ENCODE measurements at places on chromosomes 6 and 20.

DNA sequence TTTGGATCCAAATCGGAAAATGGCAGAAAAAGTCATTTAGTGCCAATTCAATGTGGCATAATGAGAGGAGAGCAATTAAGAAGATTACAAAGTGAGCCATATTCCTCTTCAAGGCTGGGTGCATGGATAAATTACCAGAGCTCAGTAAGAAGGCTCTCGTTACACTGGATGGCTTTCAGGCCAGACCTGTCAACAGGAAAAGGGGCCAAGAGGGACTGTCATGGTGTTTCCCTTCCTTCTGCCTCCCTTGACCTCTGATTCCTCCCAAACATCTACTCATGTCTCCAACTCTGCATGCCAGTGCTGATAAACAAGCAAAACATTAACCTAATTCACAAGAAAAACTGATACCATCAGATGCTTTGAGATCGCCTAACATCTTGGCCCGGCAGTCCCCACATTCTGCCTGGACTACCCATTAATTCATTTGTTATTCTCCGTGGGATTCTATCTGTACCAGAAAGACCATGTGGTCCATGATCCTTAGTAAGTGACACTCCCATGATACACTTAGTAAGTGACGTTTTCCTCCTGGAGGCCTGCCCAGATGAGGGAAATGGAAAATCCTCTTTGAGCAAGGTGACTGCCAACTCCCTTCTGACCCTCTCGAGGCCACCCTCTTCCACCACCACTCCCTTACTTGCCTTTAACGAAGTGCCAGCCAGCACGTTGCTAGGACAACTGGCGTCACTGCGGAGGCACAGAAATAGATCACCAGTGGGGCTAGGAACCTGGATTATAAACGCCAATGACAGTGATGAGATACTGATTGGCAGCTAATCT is 239.2 kb downstream of the GMPR start:
- DNase-seq = no peak

GRCh38 chr6:125547381-125547780 is 202.1 kb upstream of the HEY2 start:
- no peak for DNase-seq

DNA sequence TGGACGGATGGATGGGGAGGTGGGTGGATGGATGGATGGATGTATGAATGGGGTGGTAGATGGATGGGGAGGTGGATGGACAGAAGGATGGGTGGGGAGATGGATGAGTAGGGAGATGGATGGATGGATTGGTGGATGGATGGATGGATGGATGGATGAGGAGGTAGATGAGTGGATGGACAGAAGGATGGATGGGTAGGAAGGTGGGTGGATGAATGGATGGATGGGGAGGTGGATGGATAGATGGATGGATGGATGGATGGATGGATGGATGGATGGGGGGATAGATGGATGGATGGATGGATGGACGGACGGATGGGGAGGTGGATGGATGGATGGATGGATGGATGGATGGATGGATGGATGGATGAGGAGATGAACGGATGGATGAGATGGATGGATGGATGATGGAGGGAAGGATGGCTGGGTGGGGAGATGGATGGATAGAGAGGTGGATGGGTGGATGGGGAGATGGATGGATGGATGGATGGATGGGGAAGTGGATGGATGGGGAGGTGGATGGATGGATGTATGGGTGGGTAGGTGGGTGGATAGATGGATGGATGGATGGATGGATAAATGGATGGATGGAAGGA is 7.2 kb downstream of the EEF1A2 start:
- no peak for DNase-seq

DNA sequence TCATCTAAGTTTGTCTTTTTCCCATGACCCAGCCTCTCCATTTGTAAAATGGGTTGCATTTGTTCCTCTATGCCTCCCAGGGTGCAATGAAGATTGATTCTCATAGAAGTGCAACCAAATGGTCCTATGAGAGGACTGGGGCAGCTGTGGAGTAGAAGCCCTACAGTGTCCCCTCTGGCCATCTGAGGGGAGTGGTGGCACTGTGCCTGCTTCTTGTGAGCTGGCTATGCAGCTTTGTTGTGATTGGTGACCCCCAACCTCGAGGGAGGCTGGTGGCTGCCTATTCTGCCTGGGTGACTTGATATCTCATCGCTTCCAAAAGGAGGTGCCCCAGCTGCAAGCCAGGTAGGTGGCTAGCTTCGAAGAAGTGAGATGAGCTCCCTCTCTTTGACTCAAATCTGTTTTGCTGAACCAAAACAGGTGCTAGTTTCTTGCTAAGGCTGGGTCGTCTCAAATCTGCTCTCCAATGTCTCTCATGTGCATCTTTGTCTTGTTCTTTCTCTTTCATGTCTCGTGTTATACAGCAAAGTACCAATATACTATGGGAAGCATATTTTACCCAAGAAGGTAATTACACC is 33.9 kb downstream of the TXLNB start:
- no peak for DNase-seq

DNA sequence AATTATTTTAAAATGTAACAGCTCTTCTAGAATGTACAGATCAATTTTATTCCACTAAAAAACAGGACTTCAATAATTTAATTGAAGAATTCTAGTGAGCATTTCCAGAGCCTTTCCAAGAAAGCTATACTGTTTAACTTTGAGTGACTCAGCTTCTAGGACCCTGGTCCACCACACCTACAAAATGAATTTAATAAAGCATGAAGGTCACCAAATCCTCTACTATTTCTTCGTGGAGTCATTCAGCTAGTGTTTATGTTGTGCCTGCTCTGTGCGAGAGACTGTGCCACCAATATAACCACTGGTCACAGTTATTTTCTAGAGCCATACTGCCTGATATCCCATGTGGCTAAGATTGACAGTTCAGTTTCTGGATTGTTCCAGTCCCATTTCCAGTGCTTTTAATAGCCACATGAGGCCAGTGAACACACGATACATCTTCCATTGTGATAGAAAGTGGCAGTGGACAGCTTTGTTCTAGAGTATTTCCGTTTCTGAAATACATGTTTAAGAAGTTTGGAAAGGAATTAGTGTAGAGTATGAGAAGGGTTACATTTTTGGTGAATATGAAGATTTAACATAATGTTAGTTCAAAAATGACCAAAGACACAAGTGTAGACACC is 160.7 kb downstream of the MTHFD1L start:
- no peak for DNase-seq

GRCh38 chr6:53932516-53932915 is 137.7 kb downstream of the LRRC1 start:
- DNase-seq = no peak

- DNase-seq = no peak
Observed at GRCh38 chr20:57480444-57481160, 44.3 kb downstream of the CTCFL start.

- no peak for DNase-seq
Observed at GRCh38 chr20:39799366-39799965, 837.3 kb downstream of the DHX35 start.

GRCh38 chr6:56430629-56431600 is 183.5 kb upstream of the COL21A1 start:
- DNase-seq = no peak

DNA sequence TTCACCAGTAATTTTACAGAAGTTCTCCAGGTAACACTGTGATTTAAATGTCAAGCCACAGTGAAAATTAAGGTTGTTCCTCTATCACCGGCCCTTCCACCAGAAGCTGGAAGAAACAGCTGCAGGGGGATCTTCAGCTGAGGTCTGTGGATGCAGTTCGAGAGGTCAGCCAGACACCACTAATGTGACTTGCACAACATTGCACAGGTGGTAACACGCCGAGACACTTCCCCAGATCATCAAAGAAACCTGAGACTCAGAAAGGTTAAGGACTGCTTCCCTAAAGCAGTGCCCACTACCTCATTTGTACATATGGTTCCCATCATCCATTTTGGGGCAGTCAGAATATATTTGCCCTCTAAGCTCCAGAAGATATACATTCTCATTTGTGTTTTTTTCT is 8.1 kb upstream of the SERPINB9 start:
- DNase-seq = no peak

- no peak for DNase-seq
Observed at GRCh38 chr6:118285791-118286190, 262.3 kb upstream of the PLN start.

- DNase-seq = no peak
Observed at GRCh38 chr6:32181915-32182529, 2.0 kb downstream of the AGER start.

DNA sequence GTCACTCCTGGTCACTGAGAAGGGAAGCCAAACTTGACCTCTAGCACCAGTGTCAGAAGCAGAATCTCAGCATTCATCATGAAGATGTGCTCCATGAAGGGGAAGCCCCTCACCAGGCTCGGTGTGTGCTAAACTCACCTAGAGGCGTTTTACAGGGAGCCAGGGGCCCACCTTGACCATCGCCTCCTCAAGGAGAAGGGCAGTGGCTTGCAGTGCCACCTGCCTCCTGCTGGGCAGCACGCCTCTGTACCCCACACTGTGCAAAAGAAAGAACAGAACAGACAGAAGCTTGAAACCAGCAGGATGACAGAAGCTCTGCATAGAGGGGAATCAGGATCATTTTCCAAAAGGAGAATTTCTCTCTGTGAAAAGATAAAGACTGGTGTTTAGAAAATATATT is 39.7 kb downstream of the NOX3 start:
- no peak for DNase-seq

- DNase-seq = no peak
Observed at GRCh38 chr6:33566182-33567084, 13.6 kb downstream of the BAK1 start.

GRCh38 chr6:139334806-139335446 is 39.5 kb downstream of the CITED2 start:
- no peak for DNase-seq
